ENCODE measurements at places on chromosomes 2 and 18.

- DNase-seq = no peak
Observed at GRCh38 chr2:28603821-28604220, 108.0 kb downstream of the PLB1 start.

GRCh38 chr2:48218169-48218568, 311.8 kb upstream of the STON1 start:
- DNase-seq = no peak

DNA sequence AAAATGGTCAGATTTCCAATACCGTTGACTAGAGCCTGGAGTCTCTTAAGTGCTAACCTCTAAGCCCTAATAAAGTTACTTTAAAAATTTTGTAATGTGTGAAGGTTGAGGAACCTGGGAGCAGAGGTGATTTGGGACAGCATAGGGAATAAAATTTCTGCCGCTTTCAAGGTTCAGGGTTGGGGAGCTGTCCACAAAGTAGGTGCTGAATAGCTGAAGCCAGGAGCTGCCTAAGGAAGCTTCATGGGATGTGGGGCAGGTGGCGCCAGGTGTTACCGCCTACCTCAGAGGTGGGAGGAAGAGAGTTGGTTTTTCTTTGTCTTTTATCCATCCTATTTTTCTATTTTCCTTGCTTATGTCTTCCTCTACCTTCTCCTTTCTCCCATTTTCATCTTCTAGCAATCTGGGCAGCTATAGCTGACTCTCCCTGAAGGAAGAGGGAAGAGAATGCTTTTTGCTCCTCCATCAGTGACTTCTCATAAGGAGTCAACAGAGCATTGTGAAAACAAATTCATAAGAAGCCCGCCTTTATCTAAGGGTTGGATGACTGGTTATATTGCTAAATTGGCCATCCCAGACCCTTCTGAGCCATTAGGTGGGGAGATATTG, 178.7 kb downstream of the CLIP4 start:
- DNase-seq = no peak

- no peak for DNase-seq
Observed at GRCh38 chr18:52391810-52392559, 52.0 kb downstream of the DCC start.

DNA sequence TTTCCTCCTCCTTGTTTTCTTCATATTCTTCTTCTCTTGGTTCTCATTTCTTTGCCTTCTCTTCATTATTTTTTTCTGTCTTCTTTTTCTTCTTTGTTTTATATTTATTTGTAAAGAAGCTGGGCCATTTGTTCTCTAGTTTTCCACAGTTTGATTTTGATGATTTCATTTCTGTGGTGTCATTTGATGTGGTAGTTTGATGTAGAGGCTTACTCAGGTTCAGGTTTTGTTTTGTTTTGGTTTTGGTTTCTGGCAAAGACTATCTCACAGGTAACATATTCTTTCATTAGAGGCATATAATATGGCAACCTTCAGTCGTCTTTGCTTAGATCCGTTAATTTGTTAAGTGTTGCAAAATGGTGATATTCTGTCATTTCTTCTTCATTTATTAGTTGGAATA, 75.3 kb downstream of the BABAM2 start:
- DNase-seq = no peak
